Cerebellum (tissue), 4 donors: ENCODE measurements at places on chromosomes 4 and X.

DNA sequence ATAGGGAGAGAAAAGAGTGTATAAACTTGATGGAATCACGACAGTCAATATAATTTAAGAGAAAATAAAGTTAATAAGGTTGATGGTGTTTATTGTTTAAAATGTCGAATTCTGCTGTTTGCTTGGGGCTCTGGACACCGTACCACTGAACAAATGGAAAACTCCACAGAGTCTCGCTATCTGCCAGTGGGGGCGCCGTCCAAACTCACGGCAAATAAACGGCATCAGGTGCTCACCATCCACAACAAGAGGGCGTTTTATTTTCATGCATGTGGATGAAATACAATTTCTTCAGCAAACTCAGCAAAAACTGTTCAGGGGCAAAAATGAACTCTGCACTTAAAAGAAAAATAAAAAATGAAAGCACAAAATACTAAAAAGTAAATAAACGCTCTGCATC is 46.6 kb upstream of the FAM47C start:
- no peak for DNase-seq

- no peak for DNase-seq
Measured at GRCh38 chr4:74541667-74542066, 96.7 kb downstream of the AREG start.

- no peak for DNase-seq
Measured at GRCh38 chr4:90060039-90060438, 67.2 kb upstream of the CCSER1 start.

- DNase-seq: no peak
Measured at GRCh38 chrX:40912576-40912975, 172.7 kb upstream of the USP9X start.

DNA sequence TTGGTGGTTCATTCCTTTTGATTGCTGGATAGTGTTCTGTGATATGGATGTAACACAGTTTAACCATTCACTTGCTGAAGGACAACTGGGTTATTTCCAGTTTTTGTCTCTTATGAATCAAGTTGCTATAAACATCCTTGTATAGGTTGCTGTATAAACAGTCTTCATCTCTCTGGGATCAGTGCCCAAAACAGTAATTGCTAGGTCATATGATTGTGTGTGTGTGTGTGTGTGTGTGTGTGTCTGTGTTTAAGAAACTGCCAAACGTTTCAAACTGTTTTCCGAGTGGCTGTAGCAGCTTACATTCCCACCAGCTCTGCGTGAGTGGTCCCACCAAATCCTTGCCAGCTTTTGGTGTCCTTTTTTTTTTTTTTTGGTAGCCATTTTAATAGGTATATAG is 60.4 kb downstream of the F11 start:
- DNase-seq: no peak

GRCh38 chr4:125702406-125702805 is 387.7 kb downstream of the FAT4 start:
- DNase-seq: no peak

DNA sequence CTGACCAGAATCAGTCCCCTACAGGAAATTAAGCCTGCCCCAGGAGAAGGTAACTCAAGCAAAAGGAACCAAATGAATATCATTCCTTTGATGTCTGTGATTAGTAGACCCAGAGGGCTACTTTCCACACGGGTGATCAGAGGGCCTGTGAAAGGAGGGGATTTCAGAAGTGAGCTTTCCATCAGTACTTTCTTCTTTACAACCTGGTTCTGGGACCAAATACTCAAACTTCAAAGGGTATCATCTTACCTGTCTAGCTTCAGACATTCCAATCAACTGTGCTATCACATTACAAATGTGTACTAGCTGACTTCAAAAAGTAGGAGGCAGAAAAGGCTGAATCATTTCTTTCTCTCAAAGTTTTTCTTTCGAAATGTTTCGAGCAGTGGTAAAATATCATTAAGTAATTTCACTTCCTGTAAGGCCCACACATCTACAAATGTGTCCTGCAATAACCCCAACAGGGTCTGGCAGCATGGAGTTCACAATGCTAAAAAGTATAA is 23.9 kb downstream of the ACSL4 start:
- no peak for DNase-seq

GRCh38 chr4:156725257-156725656 is 246.3 kb downstream of the PDGFC start:
- no peak for DNase-seq

GRCh38 chr4:7526491-7526890 is 91.8 kb upstream of the PSAPL1 start:
- DNase-seq: no peak

DNA sequence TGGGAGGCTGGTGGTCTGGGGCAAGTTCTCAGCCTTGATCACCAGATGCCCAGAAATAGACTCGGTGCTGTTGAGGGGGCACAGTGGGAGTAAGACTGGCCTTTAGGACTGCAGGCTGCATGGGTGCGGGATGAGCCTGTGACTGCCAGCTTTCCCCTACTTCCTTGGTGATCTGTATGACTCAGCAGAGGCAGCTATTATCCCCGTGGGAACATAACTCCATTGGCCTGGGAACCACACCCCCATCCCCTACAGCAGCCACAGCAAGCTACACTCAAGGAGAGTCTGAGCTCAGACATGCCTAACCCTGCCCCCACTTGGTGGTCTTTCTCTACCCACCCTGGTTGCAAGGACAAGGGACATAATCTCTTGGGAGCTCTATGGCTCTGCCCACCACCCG is 20.6 kb downstream of the CLIC2 start:
- no peak for DNase-seq

DNA sequence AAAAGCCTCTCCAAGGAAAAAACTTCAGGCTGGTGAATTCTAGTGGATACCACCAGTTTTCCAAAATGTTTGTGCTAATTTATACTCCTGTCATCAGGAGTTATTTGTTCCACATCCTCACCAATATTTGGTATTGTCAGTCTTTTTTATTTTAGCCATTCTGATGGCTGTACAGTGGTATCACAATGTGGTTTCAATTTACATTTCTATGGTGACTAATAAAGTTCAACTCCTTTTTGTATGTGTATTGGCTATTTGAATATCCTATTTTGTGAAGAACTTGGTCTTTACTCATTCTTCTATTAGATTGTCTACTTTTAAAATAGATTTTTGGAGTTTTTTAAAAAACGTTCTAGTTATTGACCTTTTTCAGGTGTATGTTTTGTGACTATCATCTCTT is 33.0 kb upstream of the FRAS1 start:
- DNase-seq: no peak

- peak; percentile 8 for DNase-seq
Measured at GRCh38 chr4:62709618-62710252, 1509.6 kb downstream of the ADGRL3 start.

- no peak for DNase-seq
Measured at GRCh38 chr4:37680089-37680488, 6.1 kb downstream of the RELL1 start.

GRCh38 chr4:43423276-43423675 is 530.8 kb downstream of the GRXCR1 start:
- DNase-seq: no peak

GRCh38 chr4:77145842-77146185 is 11.2 kb upstream of the CCNG2 start:
- DNase-seq: no peak

GRCh38 chrX:10922159-10922558 is 189.0 kb upstream of the HCCS start:
- DNase-seq: no peak

DNA sequence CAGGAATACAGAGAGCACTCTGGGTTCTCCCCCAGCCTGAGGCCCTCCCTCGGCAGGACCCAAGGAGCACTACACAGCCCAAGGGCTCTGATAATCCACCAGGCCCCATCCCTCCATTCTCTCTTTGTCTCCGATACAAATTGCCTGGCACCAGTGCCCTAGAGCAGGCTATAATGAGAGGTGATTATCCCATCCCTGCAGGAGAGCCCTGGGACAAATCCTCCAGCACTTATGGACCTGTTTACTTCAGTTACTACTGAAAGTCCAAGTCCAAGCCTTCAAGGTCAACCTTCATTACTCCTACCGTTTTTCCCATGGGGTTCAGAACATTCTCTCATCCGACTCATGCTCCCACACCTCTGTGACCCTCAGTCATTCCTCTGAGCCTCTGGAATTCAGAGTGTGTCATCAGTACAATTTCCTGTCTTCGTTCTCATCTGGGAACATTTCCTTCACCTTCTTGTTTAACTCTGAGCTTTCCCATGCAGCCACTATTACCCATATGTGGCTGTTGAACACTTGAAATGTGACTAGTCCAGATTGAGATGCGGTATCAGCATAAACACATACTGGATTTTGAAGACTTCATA is 299.0 kb downstream of the RAPGEF2 start:
- DNase-seq: no peak

GRCh38 chrX:107678957-107679740 is 50.8 kb downstream of the PRPS1 start:
- DNase-seq: no peak

DNA sequence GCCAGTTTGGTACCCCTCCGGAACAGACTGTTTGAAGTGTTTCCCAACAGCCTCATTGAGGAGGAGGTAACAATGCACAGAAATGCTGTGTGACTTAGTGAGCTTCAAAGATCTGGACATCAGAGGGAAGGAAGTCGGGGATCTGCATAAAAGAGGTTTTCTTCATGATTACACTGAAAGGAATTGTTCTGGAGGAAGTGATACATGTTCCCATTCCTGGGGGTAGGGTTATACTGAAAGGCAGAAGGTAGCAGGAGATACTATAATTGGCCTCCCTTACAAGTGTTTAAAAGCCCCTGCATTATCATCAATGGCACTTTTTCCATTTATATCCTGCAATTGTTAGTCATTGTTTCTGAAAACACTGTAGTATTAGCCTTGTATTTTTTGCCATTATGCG is 94.0 kb upstream of the DKK2 start:
- no peak for DNase-seq

DNA sequence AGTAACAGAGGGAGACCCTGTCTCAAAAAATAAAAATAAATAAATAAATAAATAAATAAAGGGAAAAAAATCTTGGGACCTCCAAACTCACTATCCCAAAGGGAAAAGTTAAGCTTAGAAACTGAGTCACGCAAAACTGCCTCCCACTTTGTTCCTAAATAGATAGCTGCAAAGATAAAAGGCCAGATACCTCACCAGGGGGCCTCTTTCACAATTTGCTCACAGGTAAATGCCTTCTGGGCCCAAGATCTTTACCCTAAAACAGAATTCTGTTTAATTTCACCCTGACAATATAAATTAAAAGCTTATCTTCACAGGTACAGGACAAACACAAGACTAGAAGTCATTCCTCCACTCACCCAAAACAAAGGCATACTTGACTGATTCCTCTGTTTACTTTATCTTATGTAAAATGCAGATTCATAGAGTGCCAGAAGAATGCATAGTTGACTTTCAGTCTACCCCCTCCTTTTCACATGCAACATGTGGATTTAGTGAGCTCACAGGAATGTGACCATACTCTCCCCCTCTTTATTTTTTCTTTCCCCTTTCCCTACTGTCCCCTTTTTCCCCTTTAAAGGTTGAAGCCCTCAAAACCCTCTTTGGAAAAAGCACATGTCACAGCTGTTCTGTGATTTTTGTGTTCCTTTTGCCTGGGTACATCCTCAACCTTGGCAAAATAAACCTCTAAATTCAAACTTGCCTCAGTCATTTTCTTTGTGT is 23.4 kb downstream of the ELF2 start:
- no peak for DNase-seq
